NCI-H748 treated with DMSO at 0.1 percent for 48 hours (cell line): ENCODE measurements at places on chromosomes 12 and 14.

DNA sequence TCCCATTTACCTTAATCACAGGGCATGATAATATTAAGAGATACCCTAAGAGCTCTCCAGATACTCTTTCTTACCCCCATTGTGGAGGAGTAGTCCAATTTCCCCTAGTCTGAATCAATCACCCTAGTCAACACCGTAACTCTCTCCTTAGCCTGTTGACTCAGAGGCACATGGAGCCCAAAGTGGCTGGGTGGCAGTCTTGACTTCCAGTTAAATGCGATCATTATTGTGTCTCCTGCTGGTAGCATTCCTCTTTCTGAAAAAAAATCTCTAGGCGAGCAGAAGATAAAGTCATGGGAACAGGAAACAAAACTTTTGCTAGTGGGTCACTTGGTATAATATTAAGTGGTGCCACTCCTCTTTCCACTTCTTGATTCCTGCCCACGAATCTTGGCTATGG is 46.4 kb downstream of the EMP1 start:
- no peak for DNase-seq

GRCh38 chr12:5259523-5259922 is 172.4 kb upstream of the NTF3 start:
- no peak for DNase-seq

DNA sequence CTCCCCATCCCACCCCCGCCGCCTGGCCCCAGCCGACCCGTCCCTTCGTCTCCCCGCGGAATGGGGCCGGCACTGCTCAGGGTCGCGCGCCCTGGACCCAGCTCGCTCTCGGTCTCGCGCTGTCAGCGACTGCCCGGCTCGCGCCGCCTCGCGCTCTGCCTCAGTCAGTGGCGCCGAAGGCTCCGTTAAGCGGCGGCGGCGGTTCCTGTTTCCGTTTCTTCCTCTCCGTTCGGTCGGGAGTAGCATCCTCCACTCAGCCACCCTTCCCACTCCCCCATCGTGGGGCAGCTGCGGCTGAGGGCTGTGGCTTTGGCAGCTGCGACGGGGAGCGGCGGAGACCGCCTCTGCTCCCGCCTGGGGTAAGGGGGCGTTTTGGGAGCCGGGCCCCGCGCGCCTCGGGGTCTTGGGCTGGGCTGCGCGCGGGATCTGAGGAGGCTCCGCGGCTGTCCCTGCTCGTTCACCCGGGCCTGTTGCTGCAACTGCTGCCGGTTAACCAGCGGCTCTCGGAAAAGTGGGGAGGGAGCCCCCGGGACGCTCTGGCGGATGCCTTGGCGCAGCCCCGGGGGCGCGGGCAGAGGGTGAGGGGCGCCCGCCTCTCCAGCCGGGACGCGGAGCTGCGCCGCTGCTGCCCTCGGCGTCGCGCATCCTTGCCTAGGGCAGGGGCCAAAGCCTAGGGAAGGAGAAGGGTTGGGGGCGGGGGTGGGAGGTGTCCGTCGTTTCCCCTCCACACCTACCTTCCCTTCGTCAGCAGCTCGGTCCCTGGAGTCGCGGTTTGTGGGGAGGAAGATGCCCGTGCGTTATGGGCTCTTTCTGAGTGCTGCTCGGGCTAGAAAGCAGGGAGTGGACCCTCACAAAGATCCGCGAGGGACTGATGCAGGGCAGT is 567 bp downstream of the FUT8 start:
- DNase-seq = peak; percentile 80

- DNase-seq = no peak
Measured at GRCh38 chr12:102513739-102514138, 33.4 kb upstream of the IGF1 start.
